ENCODE measurements at places on chromosomes 11 and 22. TPM values are rescaled to one million over a fixed set of nuclear protein-coding genes. Genes with fewer than 3 reads are reported as not detected.

Gene OR52A1
- total RNA-seq, result not detected

Gene SELENOO
- total RNA-seq, result 34.8 TPM

Gene GAS2
- 3.4 TPM for total RNA-seq

Gene PPARA
- total RNA-seq, result 23.2 TPM

Gene SMDT1
- total RNA-seq, result 101 TPM

Gene CLTCL1
- 0.80 TPM for total RNA-seq

Gene CNTF
- 2.6 TPM for total RNA-seq

Gene ADAMTS15
- not detected for total RNA-seq

Gene OAF
- 1.5 TPM for total RNA-seq

DNA sequence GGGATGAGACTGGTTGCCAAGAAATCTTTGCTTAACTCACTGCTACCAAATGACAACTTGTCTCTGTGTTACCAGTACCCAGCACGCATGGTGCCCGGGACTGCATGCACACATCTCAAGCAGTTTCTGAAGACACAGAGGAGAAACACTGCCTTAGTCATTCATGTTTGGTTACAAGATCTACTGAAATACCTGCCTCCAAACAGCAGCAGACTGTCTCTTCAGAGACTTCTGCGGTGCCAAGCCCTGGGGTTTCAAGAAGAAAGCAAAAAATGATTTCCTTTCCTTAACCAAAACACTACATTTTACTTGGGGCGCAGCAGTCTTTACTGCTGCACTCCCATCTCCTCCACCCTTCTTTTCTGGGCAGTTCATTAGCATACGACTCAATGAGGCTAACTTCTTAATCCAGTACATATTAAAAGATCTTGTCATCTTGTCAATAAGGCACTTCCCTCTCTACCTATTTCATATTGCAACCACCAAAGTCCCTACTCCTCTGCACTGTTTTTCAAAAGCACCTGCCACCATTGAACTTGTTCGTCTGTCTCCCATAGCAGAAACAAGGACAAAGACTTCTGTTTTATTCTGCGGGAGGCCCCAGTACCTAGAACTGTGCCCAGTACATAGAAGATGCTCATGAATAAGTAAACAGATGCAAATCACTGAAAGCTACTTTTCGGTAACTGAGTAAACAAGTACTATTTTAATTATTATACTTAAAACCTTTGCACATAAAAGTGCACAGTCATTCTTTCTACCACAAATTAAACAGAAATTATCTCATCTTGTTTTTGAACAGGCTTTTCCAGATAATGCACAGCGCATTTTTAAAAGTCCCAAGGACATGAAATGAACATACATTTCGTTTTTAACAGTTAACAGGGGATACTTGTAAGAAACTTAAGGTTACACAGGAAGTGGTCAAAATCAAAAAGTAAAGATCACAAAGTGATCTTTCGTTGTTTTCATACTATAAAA lies 4.0 kb downstream of the NAP1L4 start:
- H3K27ac ChIP-seq, result peak overlapping the region; percentile 84
- H3K36me3 ChIP-seq, result peaks cover 7% of the 10 kb centered on the region
- peaks cover 73% of the 10 kb centered on the region for H3K4me1 ChIP-seq
- peak overlapping the region; percentile 48 for H3K4me3 ChIP-seq
- no peaks in the 10 kb centered on the region for H3K27me3 ChIP-seq
- peak; percentile 56 for DNase-seq

- no peaks in the 10 kb centered on the region for H3K36me3 ChIP-seq
- no peak for DNase-seq
- no peak overlapping the region for H3K4me3 ChIP-seq
- no peaks in the 10 kb centered on the region for H3K27me3 ChIP-seq
- H3K4me1 ChIP-seq, result no peaks in the 10 kb centered on the region
Measured at GRCh38 chr11:92180226-92180625, 44.4 kb upstream of the FAT3 start.

- H3K27me3 ChIP-seq, result no peaks in the 10 kb centered on the region
- DNase-seq, result no peak
- H3K27ac ChIP-seq, result no peak overlapping the region
- no peaks in the 10 kb centered on the region for H3K4me1 ChIP-seq
- no peak overlapping the region for H3K4me3 ChIP-seq
Measured at GRCh38 chr11:61630089-61630488, 49.2 kb upstream of the SYT7 start.

DNA sequence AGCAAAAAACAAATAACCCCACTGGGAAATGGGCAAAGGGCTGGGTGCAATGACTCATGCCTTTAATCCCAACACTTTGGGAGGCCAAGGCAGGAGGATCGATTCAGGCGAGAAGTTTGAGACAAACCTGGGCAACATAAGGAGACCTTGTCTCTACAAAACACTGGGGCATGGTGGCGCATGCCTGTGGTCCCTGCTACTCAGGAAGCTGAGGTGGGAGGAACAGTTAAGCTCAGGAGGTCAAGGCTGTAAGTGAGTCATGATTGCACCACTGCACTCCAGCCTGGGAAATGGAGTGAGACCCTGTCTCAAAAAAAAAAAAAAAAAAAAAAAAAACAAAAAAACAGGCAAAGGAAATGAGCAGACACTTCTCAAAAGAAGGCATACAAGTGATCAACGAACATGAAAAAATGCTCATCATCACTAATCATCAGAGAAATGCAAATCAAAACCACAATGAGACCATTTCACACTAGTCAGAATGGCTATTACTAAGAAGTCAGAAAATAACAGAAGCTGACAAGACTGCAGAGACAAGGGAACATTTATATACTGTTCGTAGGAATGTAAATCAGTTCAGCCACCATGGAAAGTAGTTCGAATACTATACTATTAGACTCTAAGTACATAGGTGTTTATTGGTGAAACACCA lies 48.2 kb upstream of the SMCO4 start:
- no peak overlapping the region for H3K27ac ChIP-seq
- H3K4me1 ChIP-seq, result no peaks in the 10 kb centered on the region
- no peaks in the 10 kb centered on the region for H3K36me3 ChIP-seq

DNA sequence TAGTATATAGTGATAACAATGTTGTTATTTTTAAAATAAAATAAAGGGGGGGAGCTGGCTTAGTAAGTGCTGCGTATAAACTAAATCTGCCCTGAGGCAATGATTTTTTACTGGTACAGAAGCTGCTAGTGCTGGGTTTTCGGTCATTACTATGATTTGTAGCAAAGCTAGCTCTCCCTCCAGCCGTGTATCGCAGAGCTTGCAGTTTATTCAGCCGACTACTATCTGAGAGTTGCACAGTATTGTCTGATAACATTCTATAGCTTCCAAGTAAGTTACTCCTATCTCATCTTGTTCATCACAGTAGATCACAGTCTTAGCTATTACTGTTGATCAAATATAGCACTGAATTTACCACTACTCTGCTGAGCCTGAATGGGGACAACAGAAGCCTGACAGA lies 805.5 kb upstream of the ARHGAP42 start:
- DNase-seq, result no peak
- H3K27ac ChIP-seq, result no peak overlapping the region
- H3K36me3 ChIP-seq, result no peaks in the 10 kb centered on the region
- H3K4me1 ChIP-seq, result no peaks in the 10 kb centered on the region

- no peak overlapping the region for H3K4me3 ChIP-seq
- H3K4me1 ChIP-seq, result peaks cover 56% of the 10 kb centered on the region
- H3K36me3 ChIP-seq, result no peaks in the 10 kb centered on the region
- H3K27me3 ChIP-seq, result no peaks in the 10 kb centered on the region
- H3K27ac ChIP-seq, result no peak overlapping the region
Measured at GRCh38 chr11:13942971-13943381, 19.5 kb upstream of the SPON1 start.

- H3K27ac ChIP-seq, result no peak overlapping the region
- no peak for DNase-seq
- H3K4me1 ChIP-seq, result no peaks in the 10 kb centered on the region
- H3K27me3 ChIP-seq, result no peaks in the 10 kb centered on the region
Measured at GRCh38 chr11:45431046-45432018, 145.2 kb upstream of the SYT13 start.

DNA sequence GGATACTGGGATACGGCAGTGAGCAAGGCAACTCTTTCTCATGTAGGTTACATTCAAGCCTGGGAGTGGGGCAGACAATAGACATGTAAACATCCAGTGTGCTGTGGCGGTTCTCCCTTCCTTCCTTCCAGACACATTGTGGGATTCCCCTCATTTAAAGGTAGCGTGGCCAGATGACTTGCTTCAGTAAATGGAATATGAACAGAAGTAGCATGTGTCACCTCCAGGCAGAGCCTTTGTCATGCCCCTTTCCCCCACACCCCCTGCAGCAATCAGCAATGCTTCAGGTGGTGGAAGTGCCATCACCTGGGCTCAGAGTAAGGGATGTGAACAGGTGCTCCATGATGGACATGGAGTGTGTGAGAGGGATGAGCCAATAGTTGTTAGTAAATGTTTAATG lies 34.8 kb upstream of the TTC12 start:
- no peak overlapping the region for H3K4me3 ChIP-seq
- no peak overlapping the region for H3K27ac ChIP-seq
- H3K4me1 ChIP-seq, result no peaks in the 10 kb centered on the region
- no peaks in the 10 kb centered on the region for H3K27me3 ChIP-seq
- no peaks in the 10 kb centered on the region for H3K36me3 ChIP-seq

GRCh38 chr11:24872651-24873311 lies 375.9 kb downstream of the LUZP2 start:
- H3K4me1 ChIP-seq, result no peaks in the 10 kb centered on the region
- H3K36me3 ChIP-seq, result no peaks in the 10 kb centered on the region
- no peak overlapping the region for H3K4me3 ChIP-seq
- no peak overlapping the region for H3K27ac ChIP-seq

Data from CD4-positive, alpha-beta memory T cell (primary cell).